Uterus (tissue), 4 donors: ENCODE measurements at places on chromosomes 6 and 20.

DNA sequence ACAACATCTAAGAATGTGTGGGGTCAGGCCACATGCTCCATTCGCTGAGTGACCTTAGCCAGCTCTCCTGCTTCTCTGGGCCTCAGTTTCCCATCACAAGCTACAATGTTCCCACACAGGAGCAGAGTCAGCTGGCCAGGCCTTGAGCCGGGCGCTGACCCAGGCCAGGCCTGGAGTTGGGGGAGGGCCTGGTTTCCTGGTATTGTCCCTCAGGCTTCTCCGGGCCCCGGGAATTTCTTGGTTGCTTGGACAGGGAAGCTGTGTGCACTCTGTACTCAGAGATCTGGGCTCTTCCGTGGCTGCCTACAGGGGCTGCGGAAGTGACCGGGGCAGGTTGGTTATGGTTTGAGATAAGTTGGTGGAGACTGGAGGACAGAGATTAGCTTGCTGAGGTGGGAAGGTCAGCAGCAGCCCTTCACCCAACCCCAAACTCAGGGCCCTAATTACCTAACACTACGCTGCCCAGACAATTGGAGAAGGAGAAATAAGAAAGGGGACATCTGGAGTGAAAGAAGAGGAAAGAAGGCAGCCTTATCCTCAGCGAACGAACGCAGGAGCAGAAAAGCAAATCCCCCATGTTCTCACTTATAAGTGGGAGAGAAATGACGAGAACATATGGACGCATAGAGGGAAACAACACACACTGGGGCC is 6.2 kb downstream of the TGM2 start:
- no peak for DNase-seq
- H3K27me3 ChIP-seq: no peaks in the 10 kb centered on the region
- H3K36me3 ChIP-seq: no peaks in the 10 kb centered on the region
- H3K27ac ChIP-seq: peak overlapping the region; percentile 85

DNA sequence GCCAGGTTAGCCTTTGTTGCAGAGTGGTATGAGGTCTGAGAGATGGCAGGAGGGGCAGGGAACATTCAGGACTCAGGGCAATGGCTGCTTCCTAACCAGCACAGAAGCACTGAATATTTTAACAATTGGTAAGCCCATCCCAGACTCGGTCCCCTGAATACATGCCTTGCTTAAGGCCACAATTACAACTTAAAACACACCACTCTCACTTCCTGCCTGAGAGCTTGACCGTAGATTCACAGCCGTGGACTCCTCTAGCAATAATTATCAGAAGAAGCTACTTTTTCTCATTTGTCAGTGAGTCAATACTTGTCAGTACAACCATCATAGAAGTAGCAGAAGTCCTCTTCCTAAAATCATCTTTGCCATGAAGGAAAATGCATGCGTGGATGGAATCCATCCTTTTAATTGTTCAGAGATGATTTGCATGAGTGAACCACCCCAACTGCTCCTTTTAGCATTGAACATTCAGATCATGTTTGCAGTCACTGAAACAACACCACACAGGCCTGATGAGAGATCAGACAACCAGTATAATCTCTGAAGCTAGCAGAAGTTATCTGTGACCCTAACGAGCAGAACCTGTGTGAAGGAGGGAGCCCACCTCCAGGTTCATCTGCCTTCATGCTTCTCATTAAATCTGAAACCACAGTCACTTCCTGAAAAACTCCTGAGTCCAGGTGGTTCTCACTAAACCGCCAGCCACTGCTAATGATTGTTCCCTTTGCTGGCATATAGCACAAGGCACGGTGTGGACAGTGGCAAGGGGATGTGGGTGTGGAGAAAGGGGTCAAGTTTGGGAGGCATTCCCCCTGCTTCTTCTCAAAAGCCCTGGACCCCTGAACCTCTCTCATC is 333.9 kb upstream of the CNR1 start:
- H3K36me3 ChIP-seq: no peaks in the 10 kb centered on the region
- H3K4me1 ChIP-seq: no peaks in the 10 kb centered on the region
- no peaks in the 10 kb centered on the region for H3K27me3 ChIP-seq
- DNase-seq: no peak

DNA sequence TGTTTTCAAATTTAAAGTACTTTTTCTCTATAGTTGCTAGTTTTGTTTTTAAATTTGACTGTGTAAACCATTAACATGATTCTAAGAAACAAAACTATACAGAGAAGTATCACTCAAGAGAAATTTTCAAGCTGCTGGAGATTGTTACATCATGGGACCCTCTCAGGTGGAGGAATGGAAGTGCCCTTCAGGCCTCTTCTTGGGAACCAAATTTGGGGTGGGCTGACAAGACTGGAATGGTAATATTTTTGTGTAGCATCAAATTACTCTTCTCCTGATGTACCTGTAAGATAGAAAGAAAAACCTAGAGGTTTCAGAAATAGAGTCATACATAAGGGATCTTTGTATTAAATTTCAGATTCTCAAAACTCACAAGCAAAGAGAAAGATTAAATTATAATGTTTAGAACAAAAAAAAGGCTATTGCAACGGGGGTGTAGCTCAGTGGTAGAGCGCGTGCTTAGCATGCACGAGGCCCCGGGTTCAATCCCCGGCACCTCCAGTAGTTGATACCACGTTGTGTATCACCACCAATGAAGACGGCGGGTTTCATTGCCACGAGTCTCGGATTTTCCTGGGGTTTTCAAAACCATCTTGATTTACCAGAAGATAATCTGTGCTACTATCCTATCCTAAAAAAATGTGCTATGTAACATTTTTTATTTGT is 193.7 kb downstream of the GPX5 start:
- no peaks in the 10 kb centered on the region for H3K4me1 ChIP-seq
- no peak overlapping the region for H3K27ac ChIP-seq
- no peak overlapping the region for H3K4me3 ChIP-seq

- H3K4me1 ChIP-seq: no peaks in the 10 kb centered on the region
- no peak overlapping the region for H3K27ac ChIP-seq
- no peak for DNase-seq
- H3K36me3 ChIP-seq: no peaks in the 10 kb centered on the region
These were observed 77.8 kb downstream of the TFAP2C start for GRCh38 chr20:56706867-56707360.

GRCh38 chr6:110322151-110322873 is 35.8 kb downstream of the METTL24 start:
- H3K4me1 ChIP-seq: peaks cover 17% of the 10 kb centered on the region
- DNase-seq: no peak
- no peak overlapping the region for H3K4me3 ChIP-seq
- H3K27me3 ChIP-seq: no peaks in the 10 kb centered on the region
- peak overlapping the region; percentile 83 for H3K27ac ChIP-seq

GRCh38 chr20:1819311-1820137 is 75.7 kb upstream of the SIRPA start:
- no peaks in the 10 kb centered on the region for H3K27me3 ChIP-seq
- no peaks in the 10 kb centered on the region for H3K36me3 ChIP-seq
- no peaks in the 10 kb centered on the region for H3K4me1 ChIP-seq
- H3K4me3 ChIP-seq: no peak overlapping the region

DNA sequence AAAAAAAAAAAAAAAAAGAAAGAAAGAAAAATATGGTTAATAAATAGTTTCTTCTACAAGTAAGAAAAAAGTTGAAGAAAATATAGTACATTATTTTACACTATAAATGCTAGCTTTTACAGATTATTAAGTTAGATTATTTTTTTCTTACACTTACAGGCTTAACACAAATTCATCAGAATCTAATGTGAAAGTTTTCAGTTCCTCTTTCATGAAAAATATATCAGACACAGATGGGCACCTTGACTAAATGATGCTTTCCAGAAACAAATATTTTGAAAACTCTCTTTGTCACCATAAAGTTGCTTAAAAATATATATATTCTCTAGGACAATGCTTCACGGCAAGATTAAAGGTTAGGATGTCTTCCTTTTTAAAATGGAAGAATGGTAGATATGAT is 321.8 kb upstream of the HSF2 start:
- H3K27ac ChIP-seq: no peak overlapping the region
- no peaks in the 10 kb centered on the region for H3K36me3 ChIP-seq
- H3K4me1 ChIP-seq: no peaks in the 10 kb centered on the region
- no peak for DNase-seq
- H3K4me3 ChIP-seq: no peak overlapping the region

GRCh38 chr6:45827952-45828530 is 187.6 kb downstream of the CLIC5 start:
- H3K36me3 ChIP-seq: no peaks in the 10 kb centered on the region
- no peak for DNase-seq
- no peak overlapping the region for H3K4me3 ChIP-seq
- H3K4me1 ChIP-seq: no peaks in the 10 kb centered on the region
- H3K27ac ChIP-seq: no peak overlapping the region

- no peak overlapping the region for H3K4me3 ChIP-seq
- H3K4me1 ChIP-seq: no peaks in the 10 kb centered on the region
- no peaks in the 10 kb centered on the region for H3K27me3 ChIP-seq
- DNase-seq: peak; percentile 87
These were observed 7.8 kb downstream of the ADTRP start for GRCh38 chr6:11770546-11771466.

- H3K36me3 ChIP-seq: no peaks in the 10 kb centered on the region
- no peak overlapping the region for H3K4me3 ChIP-seq
- H3K4me1 ChIP-seq: no peaks in the 10 kb centered on the region
- no peaks in the 10 kb centered on the region for H3K27me3 ChIP-seq
- DNase-seq: no peak
These were observed 61.7 kb upstream of the ZMYND8 start for GRCh38 chr20:47418069-47418757.

DNA sequence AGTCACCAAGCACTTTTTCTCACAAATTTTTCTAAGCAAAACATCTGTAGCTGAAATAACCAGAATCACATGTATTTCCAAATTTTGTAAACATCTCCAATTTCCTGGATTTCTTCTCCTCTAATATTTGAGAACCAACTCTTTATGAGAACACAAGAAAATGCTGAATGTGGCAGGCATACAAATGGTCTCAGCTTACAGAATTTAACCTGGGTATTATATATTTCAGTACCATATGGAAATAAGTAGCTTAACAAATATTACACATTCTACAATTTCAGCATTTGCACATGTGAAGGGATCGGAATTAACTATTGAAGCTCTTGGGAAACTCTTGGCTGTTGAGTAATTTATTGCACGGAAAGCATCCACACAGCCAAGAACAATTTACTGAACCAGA is 92.5 kb downstream of the TBXT start:
- H3K27ac ChIP-seq: no peak overlapping the region
- no peak for DNase-seq
- H3K27me3 ChIP-seq: no peaks in the 10 kb centered on the region
- no peaks in the 10 kb centered on the region for H3K4me1 ChIP-seq
- no peak overlapping the region for H3K4me3 ChIP-seq

- H3K27ac ChIP-seq: no peak overlapping the region
- no peak overlapping the region for H3K4me3 ChIP-seq
- no peaks in the 10 kb centered on the region for H3K36me3 ChIP-seq
- no peaks in the 10 kb centered on the region for H3K27me3 ChIP-seq
- DNase-seq: no peak
These were observed 677.2 kb upstream of the SLC35B3 start for GRCh38 chr6:9112544-9112943.

DNA sequence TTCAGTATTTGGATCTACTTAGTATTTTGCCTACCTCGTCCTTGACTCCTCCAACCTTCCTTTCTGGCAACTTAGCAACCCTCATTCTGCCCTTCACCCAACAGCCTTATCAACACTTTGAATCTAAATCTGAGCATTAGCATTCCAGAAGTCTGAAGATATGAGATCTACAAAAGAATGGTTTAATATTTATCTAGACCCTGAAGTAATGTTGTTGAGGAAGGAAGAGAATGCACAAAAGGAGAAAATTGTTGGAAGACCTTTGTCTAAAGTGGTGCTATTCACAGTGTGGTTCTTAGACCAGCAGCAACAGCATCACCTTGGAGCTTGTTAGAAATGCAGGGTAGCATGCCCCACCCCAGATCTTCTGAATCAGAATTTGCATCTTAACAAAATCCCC is 198.2 kb upstream of the PLCB4 start:
- H3K27me3 ChIP-seq: no peaks in the 10 kb centered on the region
- H3K4me1 ChIP-seq: no peaks in the 10 kb centered on the region
- no peak overlapping the region for H3K4me3 ChIP-seq
- no peak for DNase-seq
- H3K36me3 ChIP-seq: no peaks in the 10 kb centered on the region
- no peak overlapping the region for H3K27ac ChIP-seq

- H3K27ac ChIP-seq: no peak overlapping the region
- no peak overlapping the region for H3K4me3 ChIP-seq
- no peaks in the 10 kb centered on the region for H3K36me3 ChIP-seq
These were observed 54.7 kb downstream of the GFOD1 start for GRCh38 chr6:13432526-13433184.

GRCh38 chr20:63027922-63028389 is 21.2 kb upstream of the BHLHE23 start:
- H3K4me1 ChIP-seq: peaks cover 5% of the 10 kb centered on the region
- H3K4me3 ChIP-seq: no peak overlapping the region
- no peak for DNase-seq
- no peak overlapping the region for H3K27ac ChIP-seq

GRCh38 chr20:19121463-19121862 is 91.0 kb upstream of the SLC24A3 start:
- no peaks in the 10 kb centered on the region for H3K4me1 ChIP-seq
- no peak overlapping the region for H3K4me3 ChIP-seq
- H3K27me3 ChIP-seq: no peaks in the 10 kb centered on the region
- peak overlapping the region; percentile 56 for H3K27ac ChIP-seq
- no peak for DNase-seq
- H3K36me3 ChIP-seq: no peaks in the 10 kb centered on the region

DNA sequence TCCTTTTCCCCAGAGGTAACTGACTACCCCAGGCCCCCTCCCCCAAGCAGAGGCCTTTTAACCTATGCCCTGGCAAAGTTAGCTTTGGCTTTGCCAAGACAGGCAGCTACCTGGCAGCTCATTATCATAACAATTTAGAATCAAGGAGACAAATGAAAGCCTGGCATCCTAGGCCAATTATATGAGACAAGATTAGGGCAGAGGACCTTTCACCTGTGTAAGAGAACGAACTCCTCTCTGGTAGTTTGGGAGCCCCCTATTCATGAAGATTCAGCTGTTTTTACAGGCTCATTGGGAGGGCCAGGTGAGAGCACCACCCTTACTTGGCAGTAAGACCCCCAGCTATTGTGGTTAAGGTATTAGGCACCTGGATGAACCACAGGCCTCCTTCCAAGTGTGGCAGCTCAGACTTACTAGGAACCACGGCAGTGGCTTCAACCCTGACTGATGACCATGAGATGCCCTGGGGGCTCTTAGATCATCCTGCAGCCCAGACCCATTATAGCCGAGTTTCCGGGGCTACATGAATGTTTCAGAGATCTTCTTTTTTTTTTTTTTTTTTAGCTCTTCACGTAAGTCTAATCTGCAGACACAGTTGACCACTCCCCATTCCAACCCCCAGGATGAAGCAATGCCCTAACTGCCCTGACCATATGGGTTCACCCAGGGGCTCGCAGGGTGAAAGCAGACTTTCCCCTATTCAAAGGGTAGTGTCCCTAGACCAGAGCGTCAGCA is 56.2 kb downstream of the RAB44 start:
- H3K27ac ChIP-seq: no peak overlapping the region
- H3K27me3 ChIP-seq: no peaks in the 10 kb centered on the region
- no peaks in the 10 kb centered on the region for H3K4me1 ChIP-seq
- H3K4me3 ChIP-seq: no peak overlapping the region
- no peak for DNase-seq

GRCh38 chr20:62740286-62741141 is 31.9 kb downstream of the NTSR1 start:
- H3K36me3 ChIP-seq: no peaks in the 10 kb centered on the region
- no peak overlapping the region for H3K27ac ChIP-seq
- H3K4me3 ChIP-seq: no peak overlapping the region
- no peak for DNase-seq
- H3K27me3 ChIP-seq: no peaks in the 10 kb centered on the region
